ENCODE measurements at places on chromosomes 4 and X.

DNA sequence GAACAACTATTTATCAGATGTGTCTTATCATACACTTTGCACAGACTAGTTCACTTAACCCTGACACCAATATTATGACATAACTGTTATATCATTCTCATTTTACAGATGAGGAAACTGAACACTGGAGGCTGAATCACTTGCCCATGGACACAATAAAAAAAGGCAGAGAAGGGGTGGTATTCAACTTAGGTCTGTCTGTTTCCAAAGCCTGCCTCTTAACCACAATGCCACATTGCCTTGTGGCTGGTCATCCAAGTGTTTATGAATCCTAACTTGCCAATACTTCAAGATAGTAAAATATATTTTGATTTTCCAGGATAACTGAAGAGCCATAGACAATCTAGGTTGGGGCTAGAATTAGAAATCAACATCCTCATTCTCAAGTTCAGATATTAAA is 327.8 kb downstream of the NR3C2 start:
- no peak for DNase-seq

GRCh38 chr4:120055795-120056194 is 10.9 kb downstream of the MAD2L1 start:
- DNase-seq, result no peak

DNA sequence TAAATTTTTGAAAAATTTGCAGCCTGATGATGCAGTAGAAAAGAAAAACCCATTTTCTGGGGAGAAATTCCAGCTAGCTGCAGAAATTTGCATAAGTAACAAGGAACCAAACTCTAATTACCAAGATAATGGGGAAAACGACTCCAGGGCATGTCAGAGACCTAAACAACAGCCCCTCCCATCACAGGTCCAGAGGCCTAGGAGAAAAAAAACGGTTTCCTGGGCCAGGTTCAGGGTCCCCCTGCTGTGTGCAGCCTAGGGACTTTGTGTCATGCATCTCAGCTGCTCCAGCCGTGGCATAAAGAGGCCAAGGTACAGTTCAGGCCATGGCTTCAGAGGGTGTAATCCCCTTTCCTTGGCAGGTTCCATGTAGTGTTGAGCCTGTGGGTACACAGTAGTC is 733.7 kb upstream of the CT83 start:
- no peak for DNase-seq

DNA sequence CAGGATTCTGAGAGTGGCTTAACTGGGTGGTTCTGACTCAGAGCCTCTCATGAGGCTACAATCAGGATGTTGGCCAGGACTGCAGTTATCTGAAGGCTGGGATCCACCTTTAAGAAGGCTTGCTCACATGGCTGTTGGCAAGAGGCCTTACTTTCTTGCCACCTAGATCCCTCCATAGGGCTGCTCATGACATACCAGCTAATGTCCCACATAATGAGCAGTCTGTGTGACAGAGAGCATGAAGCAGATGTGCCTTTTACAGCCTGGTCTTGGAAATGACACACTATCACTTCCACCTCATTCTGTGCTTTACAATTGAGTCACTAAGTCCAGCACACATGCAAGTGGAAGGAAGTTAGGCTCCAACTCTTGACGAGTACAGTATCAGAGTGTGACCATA is 4.3 kb upstream of the RBM3 start:
- DNase-seq, result no peak

- no peak for DNase-seq
Observed at GRCh38 chrX:136658151-136658550, 10.2 kb downstream of the CD40LG start.

DNA sequence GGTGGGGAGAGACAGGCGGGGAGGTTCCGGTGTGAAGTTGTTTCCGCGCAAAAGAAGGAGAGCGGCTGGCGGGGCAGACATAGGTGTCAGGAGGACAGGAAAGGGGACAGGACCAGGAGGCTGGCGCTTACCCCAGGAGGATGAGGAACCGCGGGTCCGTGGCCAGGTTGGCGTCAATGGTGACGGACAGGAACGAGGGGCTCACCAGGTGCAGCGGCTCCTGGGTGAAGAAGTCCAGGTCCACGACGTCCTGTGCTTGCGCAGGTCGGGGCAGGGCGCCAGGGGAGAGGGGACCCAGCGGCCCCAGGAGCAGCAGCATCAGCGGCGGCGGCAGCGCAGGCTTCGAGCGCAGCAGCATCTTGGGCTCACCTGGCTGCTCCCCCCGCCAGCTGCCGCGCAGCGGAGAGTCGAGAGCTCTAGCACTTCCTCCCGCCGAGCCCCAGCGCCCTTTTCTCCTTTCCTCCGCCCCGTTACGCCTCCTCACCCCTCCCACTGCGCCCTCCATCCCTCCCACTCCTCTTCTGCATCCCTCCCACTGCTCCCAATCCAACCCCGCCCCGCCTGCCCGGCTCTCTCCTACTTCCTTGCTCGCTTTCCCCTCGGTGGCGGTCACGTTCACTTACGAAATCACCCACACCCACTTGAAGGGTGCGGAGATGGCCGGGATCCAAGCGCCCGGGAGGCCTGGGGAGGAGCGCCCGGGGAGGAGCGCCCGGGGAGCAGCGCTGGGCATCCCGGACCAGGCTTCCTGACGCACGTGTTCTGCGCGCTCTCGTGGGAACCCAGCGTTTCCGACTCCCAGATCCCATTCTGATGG is at the start of gene HPSE:
Gene HPSE, minus strand, starts transcription at position 424 of the 817 bp plus-strand sequence. Its CDS starts 66 bp downstream, at position 358.
- DNase-seq, result peak; percentile 21

GRCh38 chr4:28073860-28074555 is 1213.4 kb downstream of the STIM2 start:
- no peak for DNase-seq

DNA sequence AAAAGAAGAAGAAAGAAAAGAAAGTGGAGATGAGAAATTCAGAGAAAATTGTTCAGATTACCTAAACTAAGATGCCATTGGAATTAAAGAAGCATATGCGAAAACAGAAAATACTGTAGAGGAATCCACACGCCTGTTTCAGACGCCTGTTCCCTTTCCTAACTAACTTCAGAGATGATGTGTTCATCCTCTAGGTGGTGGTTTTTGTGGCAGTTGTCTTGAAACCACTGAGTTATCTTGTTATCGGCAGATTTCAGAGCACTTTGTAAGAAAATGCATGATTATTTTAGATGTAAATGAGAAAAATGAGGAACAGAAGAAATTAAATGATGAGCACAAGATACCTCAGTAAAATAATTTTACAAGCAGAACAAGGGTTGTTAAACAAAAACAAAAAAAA is 48.3 kb downstream of the FUNDC1 start:
- DNase-seq, result no peak

- no peak for DNase-seq
Observed at GRCh38 chrX:79094075-79094832, 50.2 kb upstream of the GPR174 start.

All from activated naive CD4-positive, alpha-beta T cell (primary cell).